ENCODE measurements at places on chromosomes 7 and 10.

DNA sequence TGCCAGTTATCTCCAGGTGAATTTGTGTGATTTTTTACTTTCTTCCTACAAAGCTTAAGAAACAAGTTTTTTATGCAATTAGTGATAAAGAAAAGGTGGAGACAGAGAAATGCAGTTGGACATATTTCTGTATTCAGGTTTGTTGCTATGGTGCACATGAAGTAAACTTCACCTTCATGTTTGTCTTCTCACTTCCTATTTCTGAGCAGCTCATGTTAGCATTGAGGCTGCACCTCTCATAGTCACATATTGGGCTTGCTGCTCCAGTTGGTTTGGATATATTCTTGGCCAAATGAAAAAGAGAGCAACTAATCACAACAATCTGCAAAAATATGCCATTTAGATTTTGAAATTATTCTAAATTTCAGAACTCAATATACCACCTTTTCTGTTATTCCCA, 475.6 kb upstream of the ZWINT start:
- DNase-seq, result no peak

GRCh38 chr7:3260401-3260715, 40.7 kb upstream of the SDK1 start:
- DNase-seq, result peak; percentile 69

- no peak for DNase-seq
Observed at GRCh38 chr7:148770004-148770403, 71.3 kb downstream of the CUL1 start.

GRCh38 chr10:127564644-127565043, 15.5 kb downstream of the NPS start:
- no peak for DNase-seq

- DNase-seq, result peak; percentile 69
Observed at GRCh38 chr7:14197280-14197679, 207.8 kb upstream of the ETV1 start.

DNA sequence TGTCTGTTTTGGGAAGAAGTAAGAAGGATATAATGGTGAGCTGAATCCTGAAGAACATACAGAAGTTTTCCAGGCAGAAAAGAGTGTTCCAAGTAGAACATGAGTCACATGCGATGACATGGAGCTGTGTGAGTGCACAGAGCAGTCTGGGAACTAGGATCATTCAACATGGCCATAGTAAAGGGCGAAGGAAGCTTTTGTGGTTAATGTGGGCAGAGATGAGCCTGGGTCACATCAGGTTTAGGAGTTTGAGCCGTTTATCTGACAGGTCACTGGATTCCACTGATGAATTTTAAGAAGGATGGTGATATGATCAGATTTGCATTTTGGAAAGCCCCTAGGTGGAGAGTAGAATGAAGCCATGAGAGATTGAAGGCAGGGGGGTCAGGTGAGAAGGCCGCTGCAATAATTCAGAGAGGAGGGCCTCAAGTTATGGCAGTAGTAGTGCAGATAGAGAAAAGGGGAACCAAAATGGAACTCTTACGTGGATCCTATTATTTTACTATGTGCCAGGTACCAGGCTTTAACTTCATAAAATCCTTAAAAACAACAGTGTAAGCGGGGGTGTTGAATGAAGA, 171.3 kb downstream of the RNLS start:
- peak; percentile 71 for DNase-seq

All from fibroblast of mammary gland (primary cell).